Skin of body (tissue), 3 donors: ENCODE measurements at places on chromosomes 3 and 15. TPM values are rescaled to one million over a fixed set of nuclear protein-coding genes. Genes with fewer than 3 reads are reported as not detected.
A peak's percentile ranks its signal among the peaks of the same experiment; 100 is the strongest.

GASK1A gene
- 16.5 TPM for total RNA-seq

KBTBD13 gene
- 0.30 TPM for total RNA-seq

NLGN1 gene
- total RNA-seq, result 9.5 TPM

NIPA2 gene
- total RNA-seq, result 34.4 TPM

PLOD2 gene
- total RNA-seq, result 24.2 TPM

- peak; percentile 42 for DNase-seq
These were observed 12.2 kb downstream of the SEMA3G start for GRCh38 chr3:52432691-52433141.

DNA sequence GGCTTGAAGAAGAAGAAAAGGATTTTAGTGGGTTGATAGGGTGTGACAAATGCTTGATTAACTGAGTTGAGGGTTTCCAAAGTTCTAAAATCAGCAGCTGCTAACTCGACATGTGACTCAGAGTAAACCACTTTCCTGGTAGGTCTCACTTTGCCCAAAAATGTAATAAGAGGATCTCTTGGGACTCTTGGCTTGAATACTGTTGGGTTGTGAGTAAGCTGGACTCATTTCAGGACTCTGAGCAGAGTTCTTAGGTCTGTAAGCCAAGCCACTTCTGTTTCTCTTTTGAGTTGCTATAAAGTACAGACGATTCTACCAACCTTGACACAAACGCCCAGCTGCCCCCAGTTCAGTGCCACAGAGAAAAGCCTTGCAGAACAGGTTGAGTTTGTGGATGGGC, 241.1 kb downstream of the ZNF621 start:
- DNase-seq, result no peak

- DNase-seq, result no peak
These were observed 96.4 kb downstream of the WNT7A start for GRCh38 chr3:13783476-13783875.

GRCh38 chr15:30046430-30046829, 36.3 kb upstream of the GOLGA8J start:
- no peak for DNase-seq

- peak; percentile 28 for DNase-seq
These were observed 26.4 kb downstream of the STOML1 start for GRCh38 chr15:73965758-73966113.

GRCh38 chr3:143771258-143771657, 77.0 kb downstream of the SLC9A9 start:
- DNase-seq, result no peak

GRCh38 chr15:64423970-64424369, 36.3 kb downstream of the TRIP4 start:
- no peak for DNase-seq

- DNase-seq, result no peak
These were observed 34.4 kb downstream of the CA12 start for GRCh38 chr15:63347074-63347857.

GRCh38 chr3:87486115-87486514, 209.7 kb upstream of the POU1F1 start:
- no peak for DNase-seq

GRCh38 chr3:47010111-47010712, 30.7 kb downstream of the NBEAL2 start:
- no peak for DNase-seq

DNA sequence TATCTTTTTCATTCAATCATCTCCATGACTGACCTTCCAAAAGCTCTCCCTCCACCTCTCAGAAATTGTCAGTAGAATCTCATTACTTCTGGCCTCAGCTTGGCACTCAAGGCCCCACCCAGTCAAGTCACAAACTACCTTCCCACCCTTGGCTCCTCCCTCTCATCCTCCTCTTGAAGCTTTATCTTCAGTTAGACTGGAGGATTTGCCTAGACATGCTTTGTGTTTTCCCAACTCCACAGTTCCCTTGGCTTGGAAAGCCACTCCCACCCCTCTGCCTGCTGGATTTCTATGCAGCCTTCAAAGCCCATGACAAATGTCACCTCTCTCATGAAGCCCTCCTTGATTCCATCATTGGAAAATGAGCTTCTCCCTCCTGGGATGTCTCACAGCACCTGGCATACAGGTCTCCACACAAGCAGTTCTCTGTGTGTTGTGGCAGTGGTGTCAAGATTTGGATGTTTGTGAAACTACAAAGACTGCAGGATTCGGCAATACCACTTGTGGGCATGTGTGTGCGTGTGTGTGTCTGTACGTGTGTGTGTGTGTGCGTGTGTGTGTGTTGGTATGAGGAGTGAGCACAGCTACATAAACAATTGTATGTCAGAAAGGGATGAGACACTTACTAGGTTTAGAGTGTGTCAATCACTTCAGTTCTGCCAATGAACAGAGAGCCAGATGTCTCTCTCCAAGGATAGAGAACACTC, 45.3 kb upstream of the VPS8 start:
- peak; percentile 61 for DNase-seq

DNA sequence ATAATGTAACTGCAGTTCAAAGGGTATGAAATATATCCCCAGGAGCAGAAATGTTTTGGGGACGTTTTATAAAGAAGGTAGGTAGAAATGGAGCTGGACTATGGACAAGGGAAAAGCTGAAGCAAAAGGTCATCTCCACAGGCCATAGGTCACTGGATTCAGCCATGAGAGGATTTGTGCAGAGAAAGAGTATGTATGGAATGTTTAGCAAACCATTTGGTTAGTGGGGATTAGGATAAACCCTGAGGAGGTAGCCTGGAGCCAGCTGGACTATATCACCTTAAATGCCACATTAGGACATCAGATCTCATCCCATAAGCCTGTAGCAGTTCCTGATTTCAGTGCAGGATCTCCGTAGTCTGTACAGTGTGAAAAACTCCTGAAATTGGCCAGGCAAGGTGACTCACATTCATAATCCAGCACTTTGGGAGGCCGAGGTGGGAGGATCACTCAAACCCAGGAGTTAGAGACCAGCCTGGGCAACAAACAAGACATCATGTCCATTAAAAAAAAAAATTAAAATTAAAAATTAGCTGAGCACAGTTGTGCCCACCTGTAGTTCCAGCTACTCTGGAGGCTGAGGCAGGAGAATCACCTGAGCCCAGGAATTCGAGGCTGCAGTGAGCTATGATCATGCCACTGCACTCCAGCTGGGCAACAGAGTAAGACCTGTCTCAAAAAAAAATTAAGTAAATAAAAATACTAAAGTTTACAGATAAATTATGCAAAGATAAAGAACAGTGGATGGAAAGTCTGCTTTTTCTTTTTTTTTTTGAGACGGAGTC, 4.7 kb downstream of the IP6K1 start:
- no peak for DNase-seq

DNA sequence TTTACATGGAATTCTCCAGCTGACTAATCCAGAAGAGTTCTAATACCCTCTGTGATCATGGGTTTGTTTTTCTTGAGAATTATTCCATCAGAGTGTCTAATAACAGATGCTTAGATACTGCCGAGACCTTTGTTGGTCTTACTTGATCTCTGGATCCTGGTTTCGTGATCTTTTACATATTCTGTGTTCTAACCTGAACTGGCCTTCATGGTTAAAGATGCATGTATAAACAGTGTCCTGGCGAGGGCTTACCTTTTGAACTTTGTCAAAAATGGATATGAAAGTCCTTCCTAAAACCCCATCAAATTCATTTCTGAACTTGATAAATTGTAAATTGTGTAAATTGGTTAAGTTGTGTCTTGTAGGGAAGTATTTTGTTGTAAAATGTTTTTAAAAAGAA, 24.8 kb downstream of the UBE2Q2 start:
- DNase-seq, result no peak

DNA sequence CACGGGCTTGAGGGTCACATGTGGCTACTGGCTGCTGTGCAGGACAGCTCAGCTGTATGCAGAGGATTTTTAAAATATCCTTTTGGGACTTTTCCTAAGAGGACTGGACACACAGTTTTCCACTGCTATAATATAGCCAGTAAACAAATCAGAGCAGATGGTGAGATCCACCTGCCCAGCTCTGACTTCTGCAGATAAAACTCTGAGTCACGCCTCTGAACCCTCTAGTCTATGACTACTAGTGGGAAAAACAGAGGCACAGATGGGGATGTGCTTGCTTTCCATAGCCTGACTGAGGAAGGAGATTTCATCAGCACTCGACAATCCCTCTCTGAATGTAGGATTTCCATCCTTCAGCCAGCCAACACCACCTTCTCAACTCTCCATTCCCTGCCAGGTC, 45.1 kb downstream of the COLQ start:
- DNase-seq, result no peak

- DNase-seq, result no peak
These were observed 323.0 kb upstream of the SEMA6D start for GRCh38 chr15:47394286-47394809.

- DNase-seq, result peak; percentile 84
These were observed 995.3 kb downstream of the ROBO2 start for GRCh38 chr3:78035131-78035641.
